ENCODE measurements at places on chromosomes 2 and 18.

DNA sequence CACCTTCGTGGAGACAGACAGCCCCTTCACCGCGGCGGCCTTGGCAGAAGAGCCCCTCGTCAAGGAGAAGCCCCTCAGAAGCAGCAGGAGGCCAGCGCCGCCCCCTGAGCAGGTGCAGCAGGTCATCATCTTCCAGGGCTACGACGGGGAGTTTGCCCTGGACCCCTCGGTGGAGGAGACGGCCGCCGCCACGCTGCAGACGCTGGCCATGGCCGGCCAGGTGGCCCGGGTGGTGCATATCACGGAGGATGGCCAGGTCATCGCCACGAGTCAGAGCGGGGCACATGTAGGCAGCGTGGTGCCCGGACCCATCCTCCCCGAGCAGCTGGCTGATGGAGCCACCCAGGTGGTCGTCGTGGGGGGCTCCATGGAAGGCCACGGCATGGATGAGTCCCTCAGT lies 145.7 kb downstream of the PTGR3 start:
- no peak for DNase-seq

- no peak for DNase-seq
Observed at GRCh38 chr2:20185176-20186022, 39.5 kb downstream of the SDC1 start.

GRCh38 chr18:69127873-69128500 lies 272.7 kb upstream of the DOK6 start:
- DNase-seq: no peak

DNA sequence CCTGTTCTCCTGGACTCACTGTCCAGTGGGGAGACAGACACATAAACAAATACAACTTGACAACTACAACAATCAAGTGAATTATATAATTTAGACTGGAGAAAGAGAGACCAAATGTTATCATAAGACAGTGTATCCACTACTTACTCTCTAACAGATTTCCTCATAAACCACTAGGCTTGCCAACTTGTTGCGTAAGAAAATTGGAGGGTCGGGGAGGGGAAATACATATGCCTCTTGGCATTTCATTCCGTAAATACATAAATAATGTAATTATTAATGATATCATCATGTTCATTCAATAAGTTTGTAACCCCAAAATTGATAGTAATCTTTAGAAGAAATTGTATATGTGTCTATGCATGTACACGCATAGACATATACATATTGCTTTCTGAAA lies 14.9 kb downstream of the RAB6D start:
- no peak for DNase-seq

- no peak for DNase-seq
Observed at GRCh38 chr2:222760301-222760897, 88.9 kb downstream of the MOGAT1 start.

- DNase-seq: no peak
Observed at GRCh38 chr2:62101886-62102285, 94.0 kb upstream of the B3GNT2 start.

GRCh38 chr2:2848621-2849333 lies 517.7 kb upstream of the MYT1L start:
- DNase-seq: no peak

All from activated T-cell treated with anti-CD3 and anti-CD28 coated beads, Interleukin-2, amount 50 U/mL, for 24 hours (primary cell).